Spinal cord (tissue), 10 donors: ENCODE measurements at places on chromosomes 7 and 10. TPM values are rescaled to one million over a fixed set of nuclear protein-coding genes. Genes with fewer than 3 reads are reported as not detected.

DNA sequence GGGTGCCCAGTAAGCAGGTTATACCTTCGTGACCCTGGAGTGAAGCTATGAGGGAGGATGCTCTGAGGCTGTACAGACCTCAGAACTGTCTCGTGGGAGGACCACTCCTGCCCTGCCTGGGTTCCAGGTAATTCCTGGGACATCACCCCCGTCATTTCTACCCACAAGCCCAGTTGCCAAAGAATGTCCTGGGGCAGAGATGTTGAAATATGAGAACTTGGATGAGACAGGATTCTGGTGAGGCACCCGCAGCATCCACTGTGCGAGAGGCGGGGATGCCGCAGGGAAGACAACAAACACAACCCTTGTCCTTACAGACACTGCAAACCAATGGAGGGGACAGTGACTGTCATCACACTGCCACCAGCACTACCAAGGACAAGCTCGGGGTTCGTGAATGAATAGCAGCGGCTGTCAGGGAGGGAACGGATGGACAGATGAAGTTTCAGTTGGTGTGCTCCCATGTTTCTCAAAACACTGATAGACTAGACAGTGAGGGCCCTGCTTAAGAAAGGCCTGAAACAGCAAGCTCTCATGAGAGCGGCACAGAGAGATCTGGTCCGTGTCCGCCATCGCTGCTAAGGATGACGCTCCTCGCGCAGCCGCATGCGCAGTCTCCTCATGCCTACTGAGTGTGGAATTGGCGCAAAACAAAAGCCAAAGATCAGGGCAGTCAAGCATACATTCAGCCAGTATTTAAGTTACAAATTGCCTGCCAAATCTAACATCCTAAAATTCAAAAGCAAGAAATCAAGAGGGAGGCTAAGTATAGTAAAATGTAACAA is 82.0 kb upstream of the RHEB start:
- DNase-seq = no peak
- no peaks in the 10 kb centered on the region for H3K27me3 ChIP-seq
- no peak overlapping the region for H3K4me3 ChIP-seq
- no peak overlapping the region for H3K27ac ChIP-seq
- peaks cover 14% of the 10 kb centered on the region for H3K36me3 ChIP-seq

GRCh38 chr10:61621605-61622051 is 41.1 kb upstream of the CABCOCO1 start:
- no peak for DNase-seq
- H3K27ac ChIP-seq = no peak overlapping the region
- no peaks in the 10 kb centered on the region for H3K27me3 ChIP-seq
- H3K4me1 ChIP-seq = peaks cover 3% of the 10 kb centered on the region

DNA sequence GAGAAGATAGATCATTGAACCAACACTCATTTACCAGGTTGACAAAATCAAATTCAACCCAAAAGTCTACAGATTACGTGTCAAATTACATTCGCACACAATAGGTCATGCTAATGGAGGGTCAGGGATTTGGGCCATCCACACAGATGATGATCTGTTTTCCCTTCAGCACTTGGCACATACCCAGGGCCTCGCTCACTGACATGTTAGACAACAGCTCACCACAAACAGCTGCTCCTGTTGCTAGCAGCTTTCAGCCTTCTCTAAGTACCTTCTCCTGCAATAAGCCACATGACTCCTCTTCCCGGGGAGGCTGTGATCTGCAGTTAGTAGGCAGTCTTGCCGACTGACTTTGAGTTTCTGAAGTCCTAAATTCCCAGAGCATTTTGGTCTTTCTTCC is 18.4 kb downstream of the NKX2-3 start:
- no peak overlapping the region for H3K4me3 ChIP-seq
- H3K36me3 ChIP-seq = no peaks in the 10 kb centered on the region
- H3K27ac ChIP-seq = no peak overlapping the region
- H3K4me1 ChIP-seq = no peaks in the 10 kb centered on the region

GRCh38 chr7:151059367-151060112 is at the start of gene SLC4A2:
SLC4A2 (plus strand) TSS chr7:151059589; CDS start chr7:151061988, 2,399 bp downstream.
- peaks cover 2% of the 10 kb centered on the region for H3K27me3 ChIP-seq
- H3K27ac ChIP-seq = peak within 1 kb of the TSS; percentile 99
- peak; percentile 84 for DNase-seq
- peaks cover 71% of the 10 kb centered on the region for H3K4me1 ChIP-seq
- peak within 1 kb of the TSS; percentile 82 for H3K4me3 ChIP-seq

- no peaks in the 10 kb centered on the region for H3K27me3 ChIP-seq
- H3K36me3 ChIP-seq = no peaks in the 10 kb centered on the region
- H3K4me3 ChIP-seq = no peak overlapping the region
Measured at GRCh38 chr7:17773289-17773626, 167.0 kb downstream of the SNX13 start.

DNA sequence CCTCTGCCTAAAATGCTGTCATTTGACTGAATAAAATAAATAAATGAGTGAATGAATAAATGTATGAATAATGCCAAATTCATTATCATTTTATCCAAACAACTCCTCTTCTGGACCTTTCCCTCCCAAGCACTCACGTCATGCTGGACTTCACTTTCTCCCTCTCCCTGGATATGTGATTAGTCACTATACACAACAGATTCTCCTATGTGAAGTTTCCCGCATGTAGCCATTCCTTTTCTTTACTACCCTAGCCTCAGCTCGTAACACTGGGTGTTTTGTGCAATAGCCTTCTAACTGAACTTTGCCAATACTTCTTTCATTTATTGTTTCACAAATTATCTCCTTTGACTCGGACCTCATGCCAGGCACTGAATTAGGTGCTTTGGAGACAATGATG is 87.6 kb upstream of the IL6 start:
- DNase-seq = no peak
- no peak overlapping the region for H3K4me3 ChIP-seq
- H3K36me3 ChIP-seq = no peaks in the 10 kb centered on the region
- H3K4me1 ChIP-seq = no peaks in the 10 kb centered on the region

DNA sequence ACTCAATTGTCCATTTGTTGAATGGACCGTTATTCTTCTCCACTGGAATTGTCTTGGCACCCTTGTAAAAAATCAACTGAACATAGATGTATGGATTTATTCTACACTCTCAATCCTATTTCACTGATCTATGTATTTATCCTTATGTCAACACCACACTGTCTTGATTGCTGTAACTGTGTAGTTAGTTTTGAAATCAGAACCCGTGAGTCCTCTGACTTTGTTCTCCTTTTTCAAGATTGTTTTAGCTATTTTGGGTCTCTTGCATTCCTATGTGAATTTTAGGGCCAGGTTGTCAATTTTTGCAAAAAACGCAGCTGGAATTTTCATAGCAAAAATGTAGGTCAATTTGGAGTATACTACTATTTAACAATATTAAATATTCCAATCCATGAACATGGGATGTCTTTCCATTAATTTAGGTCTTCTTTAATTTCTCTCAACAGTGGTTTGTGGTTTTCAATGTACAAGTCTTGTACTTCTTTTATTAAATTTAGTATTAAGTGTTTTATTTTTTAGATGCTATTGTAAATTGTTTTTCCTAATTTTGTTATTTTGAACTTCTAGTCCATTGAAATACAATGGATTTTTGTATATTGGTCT is 10.0 kb downstream of the CAMK2B start:
- H3K27me3 ChIP-seq = no peaks in the 10 kb centered on the region
- DNase-seq = no peak
- no peaks in the 10 kb centered on the region for H3K4me1 ChIP-seq
- H3K4me3 ChIP-seq = no peak overlapping the region
- H3K36me3 ChIP-seq = no peaks in the 10 kb centered on the region

DNA sequence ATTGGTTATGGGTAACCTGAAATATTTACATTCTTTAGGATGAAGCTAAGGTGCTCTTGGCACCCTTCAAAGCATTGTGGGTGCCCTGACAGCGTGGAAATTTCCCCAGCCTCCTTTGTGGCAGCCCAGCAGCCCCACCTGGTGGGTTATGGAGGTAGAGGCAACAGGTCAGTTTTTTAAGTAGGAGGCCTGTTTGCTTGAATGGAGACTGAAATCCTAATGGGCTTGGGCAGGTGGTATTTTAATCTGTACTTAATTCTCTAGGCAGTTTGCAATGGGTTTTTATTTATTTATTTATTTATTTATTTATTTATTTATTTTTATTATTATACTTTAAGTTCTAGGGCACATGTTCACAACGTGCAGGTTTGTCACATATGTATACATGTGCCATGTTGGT is 139.4 kb downstream of the EPC1 start:
- no peak overlapping the region for H3K27ac ChIP-seq
- no peaks in the 10 kb centered on the region for H3K36me3 ChIP-seq
- no peaks in the 10 kb centered on the region for H3K4me1 ChIP-seq

DNA sequence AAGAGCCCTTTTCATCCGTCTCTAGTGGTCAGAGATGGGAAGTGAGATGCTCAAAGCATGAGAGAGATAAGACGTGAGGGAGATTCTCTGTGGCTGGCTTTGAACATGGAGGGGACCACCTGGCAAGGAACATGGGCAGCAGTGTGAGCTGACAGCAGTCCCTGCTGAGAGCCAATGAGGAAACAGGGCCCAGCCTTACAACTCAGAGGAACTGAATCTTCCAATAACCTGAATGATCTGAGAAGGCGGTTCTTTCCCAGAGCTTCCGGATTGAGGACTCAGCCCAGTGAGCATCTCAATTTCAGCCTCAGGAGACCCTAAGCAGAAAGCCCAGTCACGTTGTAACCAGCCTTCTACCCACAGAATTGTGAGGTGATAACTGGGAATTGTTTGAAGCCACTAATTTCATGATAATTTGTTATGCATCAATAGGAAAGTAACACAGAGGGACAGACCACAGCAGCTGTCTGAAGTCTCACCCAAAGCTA is 33.9 kb upstream of the IKZF1 start:
- no peaks in the 10 kb centered on the region for H3K27me3 ChIP-seq
- H3K36me3 ChIP-seq = no peaks in the 10 kb centered on the region
- no peak overlapping the region for H3K4me3 ChIP-seq
- H3K27ac ChIP-seq = no peak overlapping the region
- DNase-seq = no peak

- DNase-seq = no peak
- peaks cover 3% of the 10 kb centered on the region for H3K4me1 ChIP-seq
- H3K27ac ChIP-seq = no peak overlapping the region
- no peak overlapping the region for H3K4me3 ChIP-seq
- H3K27me3 ChIP-seq = no peaks in the 10 kb centered on the region
Measured at GRCh38 chr7:49635800-49636199, 137.6 kb upstream of the VWC2 start.

DNA sequence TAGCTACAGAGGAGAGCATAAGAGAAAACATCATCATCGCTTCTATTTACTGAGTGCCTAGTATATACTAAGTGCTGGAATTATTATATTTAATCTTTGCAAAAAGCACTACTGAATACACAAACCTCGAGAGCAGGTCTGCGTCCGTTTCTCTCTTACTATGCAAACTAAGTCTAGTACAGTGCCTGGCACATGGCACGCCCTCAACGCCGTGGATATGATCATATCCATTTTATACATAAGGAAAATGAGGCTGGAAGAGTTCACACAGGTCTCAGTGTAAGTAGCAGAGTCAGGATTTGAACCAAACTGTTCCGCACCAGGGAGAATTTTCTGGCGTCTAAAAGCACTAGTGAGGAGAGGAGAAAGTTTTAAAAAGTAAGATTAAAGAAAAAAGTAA is 17.6 kb downstream of the MXI1 start:
- no peaks in the 10 kb centered on the region for H3K27me3 ChIP-seq
- DNase-seq = no peak
- H3K4me1 ChIP-seq = peaks cover 27% of the 10 kb centered on the region

DNA sequence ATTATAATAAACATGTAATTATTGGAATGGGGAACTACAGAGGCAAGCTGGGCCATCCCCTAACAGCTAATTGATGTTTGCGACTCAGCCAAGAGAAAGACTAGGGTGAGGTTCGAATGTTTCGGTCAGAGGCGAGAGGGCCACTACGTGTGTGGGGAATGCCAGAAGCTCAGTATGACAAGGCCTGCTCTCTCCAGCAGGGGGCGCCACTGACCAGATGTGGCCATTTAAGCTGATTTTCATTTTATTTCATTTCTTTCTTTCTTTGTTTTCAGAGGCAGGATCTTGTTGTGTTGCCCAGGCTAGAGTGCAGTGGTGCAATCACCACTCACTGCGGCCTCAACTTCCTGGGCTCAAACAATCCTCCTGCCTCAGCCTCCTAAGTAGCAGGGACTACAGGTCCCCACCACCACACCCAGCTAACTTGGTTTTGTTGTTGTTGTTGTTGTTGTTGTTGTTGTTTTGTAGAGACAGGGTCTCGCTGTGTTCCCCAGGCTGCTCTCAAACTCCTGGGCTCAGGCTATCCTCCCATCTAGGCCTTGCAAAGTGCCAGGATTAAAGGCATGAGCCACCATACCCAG is 38.1 kb downstream of the TMEM130 start:
- peaks cover 9% of the 10 kb centered on the region for H3K4me1 ChIP-seq
- H3K27ac ChIP-seq = no peak overlapping the region
- no peak for DNase-seq
- no peak overlapping the region for H3K4me3 ChIP-seq
- no peaks in the 10 kb centered on the region for H3K36me3 ChIP-seq

- no peaks in the 10 kb centered on the region for H3K27me3 ChIP-seq
- no peak overlapping the region for H3K4me3 ChIP-seq
- no peak overlapping the region for H3K27ac ChIP-seq
- no peaks in the 10 kb centered on the region for H3K36me3 ChIP-seq
- H3K4me1 ChIP-seq = no peaks in the 10 kb centered on the region
Measured at GRCh38 chr10:96772196-96772595, 51.9 kb upstream of the PIK3AP1 start.

GRCh38 chr10:122225330-122225729 is 45.8 kb upstream of the BTBD16 start:
- no peak for DNase-seq
- no peaks in the 10 kb centered on the region for H3K4me1 ChIP-seq
- no peak overlapping the region for H3K4me3 ChIP-seq
- H3K27me3 ChIP-seq = no peaks in the 10 kb centered on the region

DNA sequence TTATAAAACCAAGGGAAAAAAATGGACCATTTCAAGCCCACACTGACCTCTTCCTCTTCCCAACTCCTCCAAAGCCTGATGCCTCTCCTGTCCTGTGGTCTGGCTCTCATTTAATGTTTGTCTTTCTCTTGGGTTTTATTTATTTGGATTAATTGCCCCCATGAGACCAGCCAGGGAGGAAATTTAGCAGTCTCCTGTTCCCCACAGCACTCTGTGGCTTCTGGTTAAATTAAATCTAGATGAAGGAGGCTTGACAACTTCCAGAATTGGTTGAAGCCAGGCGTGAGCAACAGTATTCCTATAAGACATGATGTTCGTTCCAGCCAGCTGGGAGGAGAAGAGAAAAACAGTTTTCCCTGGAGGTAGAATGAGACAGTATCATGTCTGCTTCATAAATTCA is 15.1 kb upstream of the PRLHR start:
- H3K27me3 ChIP-seq = peaks cover 2% of the 10 kb centered on the region
- no peaks in the 10 kb centered on the region for H3K4me1 ChIP-seq

GRCh38 chr7:155466142-155466813 is 8.3 kb downstream of the EN2 start:
- no peak for DNase-seq
- peaks cover 27% of the 10 kb centered on the region for H3K4me1 ChIP-seq
- no peak overlapping the region for H3K4me3 ChIP-seq
- H3K36me3 ChIP-seq = no peaks in the 10 kb centered on the region
- H3K27me3 ChIP-seq = peaks cover 100% of the 10 kb centered on the region
- no peak overlapping the region for H3K27ac ChIP-seq

GRCh38 chr10:75407713-75408508 is 6.3 kb upstream of the ZNF503 start:
- H3K4me1 ChIP-seq = peaks cover 65% of the 10 kb centered on the region
- H3K36me3 ChIP-seq = peaks cover 8% of the 10 kb centered on the region
- DNase-seq = peak; percentile 17
- peak overlapping the region; percentile 91 for H3K27ac ChIP-seq

SLC26A4 gene
- total RNA-seq = 0.99 TPM

IRF5 gene
- total RNA-seq = 5.0 TPM

TSPAN12 gene
- total RNA-seq = 21.9 TPM

HABP2 gene
- 0.50 TPM for total RNA-seq

MACC1 gene
- total RNA-seq = 0.28 TPM

ICA1 gene
- total RNA-seq = 15.5 TPM

IDI2 gene
- total RNA-seq = not detected

UTF1 gene
- not detected for total RNA-seq

ADARB2 gene
- 4.1 TPM for total RNA-seq
